ENCODE measurements at places on chromosomes 2 and 18. TPM values are rescaled to one million over a fixed set of nuclear protein-coding genes. Genes with fewer than 3 reads are reported as not detected.

GRCh38 chr2:65292461-65293011 is 64.9 kb downstream of the ACTR2 start:
- no peak overlapping the region for H3K27ac ChIP-seq
- peaks cover 11% of the 10 kb centered on the region for H3K4me1 ChIP-seq
- H3K36me3 ChIP-seq, result no peaks in the 10 kb centered on the region
- H3K27me3 ChIP-seq, result peaks cover 13% of the 10 kb centered on the region
- no peak overlapping the region for H3K4me3 ChIP-seq
- no peak for DNase-seq

DNA sequence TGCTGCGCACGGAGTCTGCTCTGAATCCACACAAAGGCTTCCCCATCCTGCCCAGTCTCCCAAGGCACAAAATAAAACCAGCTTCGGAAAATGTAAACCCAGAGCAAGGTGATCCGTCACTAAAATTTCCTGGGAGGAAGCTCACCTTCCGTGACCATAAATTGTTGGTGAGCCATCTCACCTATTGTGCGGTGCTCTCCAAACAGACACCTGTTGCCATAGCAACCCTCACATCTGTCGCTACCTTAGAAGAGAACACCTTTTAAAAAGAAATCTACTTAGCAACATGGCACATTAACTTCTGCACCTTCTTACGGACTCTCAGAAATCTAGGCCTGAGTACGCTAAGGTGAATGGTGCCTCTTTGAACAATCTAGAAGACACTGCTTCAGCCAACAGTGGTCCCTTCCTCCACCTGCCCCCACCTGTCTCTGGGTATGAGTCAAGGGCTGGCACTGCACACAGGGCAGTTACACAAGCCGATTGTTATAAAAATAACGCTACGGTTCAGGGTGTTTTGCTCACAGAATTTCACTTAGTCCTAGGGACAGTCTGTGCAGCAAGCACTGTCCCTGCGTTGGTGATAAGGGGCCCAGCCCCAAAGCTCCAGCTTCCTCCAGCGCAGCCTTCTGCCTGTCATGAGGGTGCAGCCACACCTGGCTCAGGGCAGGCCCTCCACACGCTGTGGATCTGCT is 114.9 kb upstream of the ID2 start:
- no peak for DNase-seq
- H3K4me3 ChIP-seq, result no peak overlapping the region
- peaks cover 11% of the 10 kb centered on the region for H3K4me1 ChIP-seq
- peaks cover 4% of the 10 kb centered on the region for H3K27me3 ChIP-seq
- no peaks in the 10 kb centered on the region for H3K36me3 ChIP-seq

OTOS gene
- total RNA-seq, result not detected

DNA sequence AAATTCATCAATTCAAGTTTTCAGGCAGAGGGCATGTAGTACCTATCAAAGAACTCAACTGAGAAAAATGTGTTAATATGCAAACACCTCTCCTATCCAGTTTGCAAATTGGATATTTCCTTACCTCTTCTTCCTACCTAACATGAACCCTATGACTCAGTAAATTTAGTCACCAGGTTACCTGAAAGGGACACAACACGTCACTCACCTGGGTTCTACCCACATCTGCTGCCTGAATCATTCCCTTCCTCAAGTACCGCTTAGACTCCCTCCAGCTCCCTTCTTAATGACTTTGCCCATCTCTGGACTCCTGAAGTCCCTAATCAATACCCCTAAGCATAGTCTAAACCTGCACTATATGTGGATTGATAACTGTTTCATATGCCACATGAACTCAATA is 10.4 kb downstream of the ANKRD44 start:
- no peak overlapping the region for H3K4me3 ChIP-seq
- H3K36me3 ChIP-seq, result peaks cover 81% of the 10 kb centered on the region
- peaks cover 88% of the 10 kb centered on the region for H3K4me1 ChIP-seq
- H3K27me3 ChIP-seq, result no peaks in the 10 kb centered on the region

RETREG2 gene
- 95.1 TPM for total RNA-seq

DNA sequence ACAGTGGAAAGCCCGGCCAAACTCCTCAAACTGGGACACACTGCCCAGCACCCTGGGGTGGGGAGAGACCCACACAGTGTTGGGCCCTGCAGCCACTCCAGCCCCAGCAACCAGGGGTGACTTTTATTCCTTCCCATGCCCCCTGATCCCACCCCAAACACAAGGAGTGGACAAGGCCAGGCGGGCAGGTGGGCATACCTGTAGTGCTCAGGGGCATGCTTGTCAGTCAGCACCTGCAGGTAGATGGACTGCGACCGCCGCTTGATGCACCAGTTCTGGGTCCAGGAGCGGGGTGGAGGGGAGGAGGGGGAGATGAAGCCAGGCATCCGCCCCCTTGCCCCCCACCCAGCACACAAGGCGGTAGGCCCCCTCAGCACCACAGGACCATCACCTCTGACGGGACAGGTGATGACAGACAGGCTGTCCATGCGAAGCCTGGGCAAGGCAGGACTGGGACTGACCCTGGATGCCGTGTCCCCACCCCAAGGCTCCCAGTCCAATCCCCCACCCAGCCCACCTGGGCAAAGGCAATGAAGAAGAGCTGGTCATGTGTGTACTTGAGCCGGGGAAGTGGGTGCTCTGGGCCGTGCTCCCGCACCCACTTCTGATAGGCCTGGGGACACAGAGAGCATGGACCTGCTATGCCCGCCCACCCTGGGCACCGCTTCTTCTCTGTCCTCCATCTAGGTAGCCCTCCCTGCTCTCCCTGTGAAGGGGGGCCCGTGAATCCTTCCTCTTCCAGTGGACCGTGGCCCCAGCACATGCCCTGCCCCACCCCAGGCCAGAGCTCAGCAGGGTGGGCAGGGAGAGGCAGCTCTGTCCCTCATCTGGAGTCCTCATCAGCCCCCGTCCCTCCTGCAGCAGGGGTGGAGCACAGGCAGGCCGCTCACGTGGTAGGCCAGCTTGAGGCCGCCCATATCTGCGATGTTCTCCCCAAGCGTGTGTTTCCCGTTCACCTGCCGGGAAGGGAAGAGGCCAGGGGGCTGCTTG is 7.1 kb downstream of the ECEL1 start:
- peaks cover 12% of the 10 kb centered on the region for H3K27me3 ChIP-seq
- H3K4me1 ChIP-seq, result peaks cover 4% of the 10 kb centered on the region
- no peak for DNase-seq

Measured in activated CD4-positive, alpha-beta T cell treated with anti-CD3 and anti-CD28 coated beads, Interleukin-2, amount 10 ng/mL, durations not matched to agents 7 days and 5 days (primary cell).